ENCODE measurements at places on chromosomes 2 and 18.

GRCh38 chr2:118272391-118272790 is 184.1 kb downstream of the INSIG2 start:
- DNase-seq = no peak

GRCh38 chr2:128786741-128787478 is 468.2 kb upstream of the HS6ST1 start:
- no peak for DNase-seq

- no peak for DNase-seq
Measured at GRCh38 chr2:148967056-148967455, 71.4 kb upstream of the LYPD6B start.

- peak; percentile 80 for DNase-seq
Measured at GRCh38 chr2:54558188-54559005, 102.3 kb downstream of the SPTBN1 start.

DNA sequence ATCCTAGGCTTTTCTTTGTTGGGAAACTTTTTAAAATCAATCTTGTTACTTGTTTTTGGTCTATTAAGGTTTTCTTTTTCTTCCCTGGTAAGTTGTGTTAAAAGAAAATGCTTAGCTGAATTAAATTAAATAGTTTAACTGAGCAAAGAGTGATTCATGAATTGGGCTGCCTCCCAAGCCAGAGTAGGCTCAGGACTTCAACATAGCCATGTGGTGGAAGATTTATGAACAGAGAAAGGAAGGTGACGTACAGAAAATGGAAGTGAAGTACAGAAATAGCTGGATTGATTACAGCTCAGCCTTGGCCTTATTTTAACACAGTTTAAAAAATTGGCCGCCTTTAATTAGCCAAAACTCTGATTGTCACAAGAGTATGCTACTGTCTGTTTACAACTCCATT is 27.9 kb upstream of the GALNT5 start:
- DNase-seq = no peak

DNA sequence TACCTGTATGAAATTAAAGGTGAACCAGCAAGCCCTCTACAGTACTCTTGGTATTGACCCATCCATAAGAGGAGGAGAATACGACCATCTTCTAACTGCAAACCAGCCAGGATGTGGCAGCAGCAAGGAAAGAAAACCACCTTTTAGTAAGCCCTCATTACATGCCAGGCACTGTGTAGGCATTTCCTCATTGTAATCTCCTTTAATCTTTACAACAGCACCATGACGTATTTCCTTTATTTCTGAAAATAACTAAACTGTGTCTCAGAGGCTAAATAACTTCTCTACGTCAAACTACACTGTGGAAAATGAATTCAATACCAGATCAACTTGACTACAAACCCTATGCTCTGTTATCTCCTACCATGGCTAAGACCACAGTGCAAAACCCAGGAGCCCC is 18.2 kb downstream of the WDR35 start:
- DNase-seq = no peak

DNA sequence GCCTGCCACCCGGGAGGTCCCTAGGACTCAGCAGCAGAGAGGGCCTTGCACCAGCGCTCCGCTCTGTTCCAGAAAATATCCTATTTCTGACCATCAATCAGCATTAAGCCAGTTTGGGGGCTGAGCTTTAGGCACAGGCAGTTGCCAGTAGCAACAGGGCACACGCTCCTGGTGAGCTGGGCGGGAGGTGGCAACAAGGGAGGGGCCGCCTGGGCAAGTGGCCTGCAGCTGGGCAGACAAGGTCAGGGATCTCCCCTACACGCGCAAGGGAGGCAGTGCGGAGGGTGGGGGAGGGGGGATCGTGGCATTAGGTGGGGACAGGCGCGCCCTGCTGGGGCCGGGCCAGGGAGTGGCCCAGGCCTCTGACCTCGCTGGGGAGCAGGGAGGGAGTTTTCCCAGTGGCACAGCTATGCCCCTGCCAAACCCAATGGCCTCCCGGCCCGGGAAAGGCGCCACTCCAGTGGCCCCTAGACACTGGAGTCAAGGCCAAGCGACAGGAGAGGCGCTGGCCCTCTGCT is 302.8 kb downstream of the NCKAP5 start:
- no peak for DNase-seq

GRCh38 chr2:16318474-16319195 is 347.0 kb downstream of the CYRIA start:
- DNase-seq = no peak

DNA sequence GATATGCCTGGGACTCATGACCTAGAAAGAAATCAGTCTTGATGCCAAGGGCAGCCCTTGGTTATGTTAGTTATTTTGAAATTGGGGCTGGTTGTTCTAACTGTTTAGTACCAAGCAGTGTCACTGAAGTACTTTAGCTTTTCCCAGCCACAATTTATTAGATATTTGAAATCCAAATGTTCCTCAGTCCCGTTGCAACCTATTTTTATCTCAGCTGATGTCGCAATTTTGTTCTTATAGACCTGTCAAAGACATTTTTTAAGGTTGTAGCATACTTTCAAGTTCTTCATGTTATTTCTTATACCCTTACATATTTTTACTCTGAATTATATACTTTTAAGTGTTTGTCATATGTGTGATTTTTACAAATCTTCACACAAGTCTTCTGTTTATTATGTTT is 100.1 kb downstream of the LRP1B start:
- no peak for DNase-seq

DNA sequence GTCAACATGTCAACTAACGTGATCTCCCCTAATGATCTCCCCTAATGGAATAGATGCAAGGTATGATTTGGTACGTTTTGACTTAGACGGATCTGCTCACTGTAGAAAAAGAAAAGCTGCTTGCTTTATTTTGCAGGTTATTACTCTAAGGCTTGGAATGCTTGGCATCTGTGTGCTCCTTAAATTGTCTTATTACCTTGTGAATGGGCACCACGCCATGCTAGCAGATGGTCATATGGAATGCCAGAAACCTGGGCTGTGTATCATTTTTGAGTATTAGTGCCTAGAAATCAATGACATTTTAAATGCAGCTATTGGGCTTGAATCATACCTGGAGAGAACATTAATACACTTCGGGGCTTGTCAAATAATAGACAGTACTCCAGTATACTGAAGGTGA is 16.5 kb upstream of the FIGN start:
- no peak for DNase-seq

All from CD4-positive, alpha-beta T cell treated with Interleukin-17A for 4 hours (primary cell).